ENCODE measurements at places on chromosomes 5 and 9.

DNA sequence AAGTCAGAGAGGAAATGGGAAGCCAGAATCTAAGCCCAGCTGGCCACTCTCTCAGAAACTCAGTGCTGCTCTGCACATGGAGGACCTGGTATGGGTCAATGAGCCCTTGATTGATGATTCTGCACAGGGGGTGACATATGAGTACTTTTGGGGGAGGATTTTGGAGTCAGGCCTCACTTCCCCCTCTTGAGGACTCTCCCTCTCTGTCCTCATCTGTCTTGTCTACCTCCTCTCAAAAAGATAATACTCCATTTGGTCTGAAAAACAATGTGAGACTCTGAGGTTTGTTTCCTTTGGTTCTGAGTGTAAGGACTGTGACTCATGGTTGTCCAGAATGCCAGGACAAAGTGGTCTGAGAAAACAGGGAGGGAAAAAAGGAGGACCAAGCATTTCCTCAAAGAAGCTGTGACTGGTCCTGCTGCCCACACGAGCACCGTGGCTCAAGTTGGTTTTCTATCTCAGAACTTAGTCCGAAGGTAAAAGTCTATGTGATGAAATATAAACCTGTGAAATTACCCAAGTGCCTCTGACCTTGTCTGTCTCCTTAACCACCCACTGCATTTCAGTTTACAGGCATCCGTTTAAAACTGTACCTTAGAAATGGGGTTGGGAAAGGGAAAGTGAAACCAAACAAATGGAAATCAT lies 11.1 kb downstream of the TTC39B start:
- no peak for DNase-seq

DNA sequence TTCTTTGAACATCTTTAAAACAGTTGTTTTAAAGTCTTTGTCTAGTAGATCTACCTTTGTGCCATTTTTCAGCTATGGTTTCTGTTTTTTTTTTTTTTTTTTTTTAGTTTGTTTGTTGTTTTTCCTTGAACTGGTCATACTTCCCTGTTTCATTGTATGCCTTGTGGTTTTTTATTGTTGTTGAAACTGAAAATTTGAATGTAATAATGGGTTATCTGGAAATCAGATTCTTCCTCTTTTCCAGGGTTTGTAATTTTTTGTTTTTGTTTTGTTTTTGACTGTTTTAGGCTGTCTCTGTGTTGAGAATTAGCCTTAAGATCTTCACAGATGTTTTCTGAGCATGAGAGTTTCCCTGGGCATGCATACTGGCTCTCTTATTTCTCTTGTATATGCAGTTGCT lies 269.6 kb upstream of the DAP start:
- no peak for DNase-seq

- DNase-seq: no peak
Measured at GRCh38 chr5:434443-435146, 8.4 kb upstream of the EXOC3 start.

DNA sequence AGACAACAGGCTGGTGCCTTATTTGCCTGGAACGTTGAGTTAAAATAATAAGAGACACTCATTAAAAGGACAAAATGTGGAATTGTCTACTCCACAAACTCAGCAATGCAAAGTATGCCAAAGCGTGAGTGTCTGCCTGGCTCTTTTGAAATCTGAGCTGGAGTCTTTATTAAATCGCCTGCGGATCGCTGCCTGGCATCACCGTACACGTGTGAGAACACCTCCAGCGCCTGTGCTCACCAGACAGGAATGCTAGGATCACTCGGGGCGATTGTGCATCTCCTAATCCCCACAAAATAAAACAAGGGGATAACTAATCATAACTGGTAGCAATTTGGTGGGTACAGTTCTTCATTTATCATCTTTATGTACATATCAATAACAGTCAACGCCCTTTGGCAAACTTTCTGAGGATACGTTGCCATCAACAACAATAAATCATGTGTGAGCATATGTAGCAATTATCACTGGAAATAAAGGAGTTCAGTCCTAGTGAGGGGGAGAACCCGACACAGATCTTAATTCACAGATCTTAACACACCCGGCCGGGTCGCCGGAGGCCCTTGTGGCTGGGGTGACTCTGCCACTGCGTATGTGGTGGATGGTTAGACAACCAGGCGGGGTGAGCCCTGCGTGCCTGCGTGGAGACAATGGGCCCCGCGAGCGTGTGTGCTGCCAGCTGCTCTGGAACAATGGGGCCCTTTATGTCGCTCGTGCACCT lies 284.9 kb upstream of the IRX1 start:
- DNase-seq: no peak

DNA sequence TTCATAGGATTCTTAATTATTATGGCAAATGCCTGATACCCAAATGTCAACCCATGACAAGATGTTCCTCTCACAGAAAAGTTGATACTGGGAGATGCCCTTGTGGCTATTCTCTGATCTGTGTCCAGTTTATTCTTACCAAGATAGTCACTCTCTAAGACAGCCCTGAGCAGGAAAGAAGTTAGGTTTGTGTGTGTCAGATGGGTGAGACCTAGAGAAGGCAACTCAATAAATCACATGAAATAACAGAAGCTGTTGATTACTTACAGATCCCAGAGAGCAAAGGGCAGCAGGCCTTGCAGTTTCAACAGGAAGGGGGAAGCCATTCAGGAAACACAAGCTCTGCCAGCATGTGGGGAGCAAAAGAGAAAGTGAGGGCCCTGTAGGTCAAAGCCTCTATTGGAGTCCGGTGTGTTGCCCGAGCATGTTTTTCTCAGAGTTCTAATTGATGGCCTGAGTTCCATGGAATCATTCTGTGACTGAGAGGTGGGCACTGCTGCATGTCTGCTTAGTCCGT lies 1193.7 kb upstream of the CDH18 start:
- no peak for DNase-seq

DNA sequence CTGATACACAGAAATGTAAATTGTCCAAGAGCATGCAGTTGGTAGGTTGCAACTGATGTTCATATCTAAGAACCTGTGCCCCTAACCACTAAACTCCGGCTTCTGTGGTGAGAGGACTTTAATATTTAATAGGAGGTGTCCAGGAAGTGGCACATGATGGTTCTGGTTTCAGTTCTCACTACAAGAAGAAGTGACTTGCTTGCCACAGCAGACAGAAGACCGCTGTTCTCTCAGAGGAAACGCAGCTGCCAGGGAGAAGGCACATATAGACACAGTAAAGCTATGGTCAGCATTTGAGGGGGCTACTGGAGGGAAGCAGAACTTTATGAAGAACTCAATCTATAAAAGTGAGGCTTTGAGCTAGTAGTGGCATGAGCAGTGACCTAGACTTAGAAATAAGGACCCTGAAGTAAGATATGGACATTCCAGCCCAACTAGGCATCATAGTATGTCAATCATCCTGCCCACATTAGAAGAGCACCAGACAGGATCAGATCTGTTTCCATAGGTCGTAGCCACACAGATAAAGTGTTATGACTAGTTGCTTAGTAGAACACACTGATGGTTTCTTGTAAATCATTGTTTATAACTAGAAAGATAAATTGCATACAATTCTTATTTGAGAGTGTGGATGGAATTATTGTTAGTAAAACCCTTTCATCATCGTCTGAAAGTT lies 36.4 kb upstream of the DAB2 start:
- no peak for DNase-seq

- DNase-seq: no peak
Measured at GRCh38 chr5:124746916-124747790, 714 bp upstream of the ZNF608 start.

DNA sequence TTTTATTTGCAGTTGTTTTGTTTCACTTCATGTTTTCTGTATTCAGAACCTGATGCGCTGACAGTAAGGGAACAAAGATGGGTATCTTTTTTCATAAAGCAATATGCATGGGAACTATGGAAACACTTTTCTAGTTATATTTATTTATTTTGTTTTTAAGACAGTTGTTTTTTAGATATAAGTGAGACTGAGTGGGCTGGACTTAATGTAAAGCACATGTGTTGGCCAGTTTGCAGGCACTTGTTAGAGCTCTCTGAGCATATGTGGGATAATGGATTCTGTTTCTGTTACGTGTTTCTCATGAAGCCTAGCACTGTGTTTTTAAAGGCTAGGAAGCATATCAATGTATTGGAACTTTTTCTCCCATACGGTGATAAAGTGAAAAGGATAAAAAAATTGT lies 164.1 kb downstream of the PRR16 start:
- DNase-seq: no peak

GRCh38 chr5:14062178-14062577 lies 81.0 kb upstream of the TRIO start:
- no peak for DNase-seq
